ENCODE measurements at places on chromosomes 13 and 19. TPM values are rescaled to one million over a fixed set of nuclear protein-coding genes. Genes with fewer than 3 reads are reported as not detected.

- peak; percentile 80 for DNase-seq
Observed at GRCh38 chr13:110340812-110341444, 33.8 kb downstream of the COL4A2 start.

GRCh38 chr13:39559847-39560246 is 43.1 kb downstream of the LHFPL6 start:
- no peak for DNase-seq

- DNase-seq: no peak
Observed at GRCh38 chr19:33267706-33268105, 34.6 kb downstream of the CEBPA start.

GRCh38 chr19:33644284-33644836 is 22.6 kb downstream of the CHST8 start:
- DNase-seq: no peak

- DNase-seq: peak; percentile 53
Observed at GRCh38 chr19:54137699-54138488, at the start of gene CNOT3. Gene CNOT3 (plus strand): TSS chr19:54137762. CDS start chr19:54142979, 5,217 bp downstream.

The INSL3 gene
- not detected for total RNA-seq

GRCh38 chr13:26486550-26486949 is 70.9 kb upstream of the WASF3 start:
- peak; percentile 45 for DNase-seq

The ZSCAN4 gene
- total RNA-seq: not detected

The IER2 gene
- total RNA-seq: 116 TPM

The C5AR2 gene
- 0.46 TPM for total RNA-seq

The ODAD3 gene
- not detected for total RNA-seq

GRCh38 chr19:1064661-1065605 is 2.0 kb upstream of the ARHGAP45 start:
- peak; percentile 78 for DNase-seq

The RFPL4A gene
- not detected for total RNA-seq

The C1QTNF9B gene
- not detected for total RNA-seq

DNA sequence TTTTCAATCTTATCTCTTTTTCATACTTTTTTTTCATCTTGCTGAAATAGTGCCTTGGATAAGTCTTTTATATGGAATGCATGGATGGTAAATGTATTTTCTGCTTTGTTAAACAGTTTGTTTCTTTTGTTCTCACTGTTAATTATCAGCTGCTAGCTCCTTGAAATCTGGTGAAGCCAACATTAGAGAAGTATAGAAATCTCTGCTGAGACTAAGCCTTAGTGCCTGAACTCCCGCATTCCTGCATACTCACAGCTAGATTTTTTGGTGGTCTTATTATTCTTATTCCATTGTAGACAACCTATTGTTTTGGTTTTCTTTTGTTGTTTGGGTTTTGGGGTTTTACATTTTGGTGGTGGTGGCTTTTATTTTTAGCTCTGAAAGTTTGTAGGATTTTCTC is 48.4 kb downstream of the DNAJC15 start:
- no peak for DNase-seq

DNA sequence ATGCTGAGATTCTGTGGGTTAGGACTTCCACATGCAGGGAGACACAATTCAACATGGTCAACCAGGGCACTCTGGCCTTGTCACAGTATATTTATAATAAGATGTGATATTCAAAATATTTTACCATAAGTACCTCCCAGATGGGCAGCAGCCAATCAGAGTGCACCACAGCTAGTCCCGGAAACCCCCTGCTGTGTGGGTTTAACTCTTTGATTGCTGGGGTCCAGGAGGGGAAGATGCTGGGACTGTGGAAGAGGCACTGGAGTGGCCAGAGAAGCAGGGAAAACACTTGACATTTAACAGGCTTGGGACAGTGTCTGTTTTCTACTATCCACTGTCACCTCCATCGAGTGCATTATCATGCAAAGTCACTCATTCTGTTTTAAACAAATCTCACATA is 99.0 kb downstream of the MBNL2 start:
- no peak for DNase-seq

The PLEKHG2 gene
- total RNA-seq: 9.3 TPM

- no peak for DNase-seq
Observed at GRCh38 chr13:36325912-36326311, 20.3 kb downstream of the SPART start.

The ADGRL1 gene
- total RNA-seq: 55.9 TPM

DNA sequence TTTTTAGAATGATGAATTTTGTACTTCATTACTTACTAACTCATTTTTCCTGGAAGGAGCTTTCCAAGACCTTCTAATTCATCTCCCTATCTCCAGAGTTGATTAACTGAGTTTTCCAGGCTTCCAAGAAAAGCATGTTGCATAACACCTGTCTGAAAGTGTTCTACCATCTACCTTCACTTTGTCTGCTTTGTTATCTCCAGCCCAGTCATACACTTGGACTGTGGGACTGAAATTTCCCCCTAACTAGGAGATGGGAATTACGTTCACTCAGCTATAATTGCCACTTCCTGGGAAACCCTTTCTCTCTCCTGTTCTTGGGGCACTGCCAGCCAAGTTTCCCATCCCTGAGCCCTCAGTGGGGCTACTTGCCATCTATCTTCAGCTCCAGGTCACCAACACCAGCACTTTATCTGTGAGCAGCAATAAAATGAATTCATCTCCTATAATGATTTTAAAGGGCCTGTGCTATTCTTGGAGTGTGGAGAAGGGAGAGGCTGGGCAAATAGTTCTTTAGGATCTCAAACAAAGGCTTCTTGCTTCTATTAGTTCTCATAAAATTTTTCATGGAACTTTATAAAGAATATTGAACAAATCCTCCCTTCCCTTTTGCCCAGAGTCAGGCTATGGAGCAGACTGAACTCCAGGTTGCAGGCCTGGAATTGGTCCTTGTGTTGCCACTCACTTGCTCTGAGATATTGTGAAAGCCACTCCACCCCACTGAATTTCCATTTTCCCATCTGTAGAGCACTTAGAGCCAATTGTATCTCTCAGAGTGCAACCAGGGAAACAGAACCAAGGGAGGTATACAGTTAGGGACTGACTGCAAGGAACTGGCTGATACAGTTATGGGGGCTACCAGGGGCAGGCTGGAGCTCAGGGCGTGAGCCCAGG is 17.8 kb upstream of the ATP12A start:
- DNase-seq: peak; percentile 72

The LRRC25 gene
- total RNA-seq: 0.79 TPM

The ZBTB32 gene
- total RNA-seq: 1.1 TPM

DNA sequence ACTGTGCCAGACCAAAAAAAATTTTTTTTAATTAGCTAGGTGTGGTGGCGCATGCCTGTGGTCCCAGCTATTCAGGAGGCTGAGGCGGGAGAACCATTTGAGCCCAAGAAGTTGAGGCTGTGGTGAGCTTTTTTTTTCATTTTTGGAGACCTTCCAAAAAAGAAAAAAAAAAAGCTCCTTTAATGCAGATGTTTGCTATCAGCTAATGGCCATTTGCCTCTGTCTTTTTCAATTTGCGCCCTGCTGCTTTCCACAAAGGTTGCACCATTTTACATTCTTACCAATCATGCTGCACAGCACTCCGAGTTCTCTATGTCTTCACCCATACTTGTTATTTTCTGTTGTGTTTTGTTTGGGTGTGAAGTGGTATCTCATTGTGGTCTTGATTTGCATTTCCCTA is 15.6 kb upstream of the SMARCA4 start:
- no peak for DNase-seq

DNA sequence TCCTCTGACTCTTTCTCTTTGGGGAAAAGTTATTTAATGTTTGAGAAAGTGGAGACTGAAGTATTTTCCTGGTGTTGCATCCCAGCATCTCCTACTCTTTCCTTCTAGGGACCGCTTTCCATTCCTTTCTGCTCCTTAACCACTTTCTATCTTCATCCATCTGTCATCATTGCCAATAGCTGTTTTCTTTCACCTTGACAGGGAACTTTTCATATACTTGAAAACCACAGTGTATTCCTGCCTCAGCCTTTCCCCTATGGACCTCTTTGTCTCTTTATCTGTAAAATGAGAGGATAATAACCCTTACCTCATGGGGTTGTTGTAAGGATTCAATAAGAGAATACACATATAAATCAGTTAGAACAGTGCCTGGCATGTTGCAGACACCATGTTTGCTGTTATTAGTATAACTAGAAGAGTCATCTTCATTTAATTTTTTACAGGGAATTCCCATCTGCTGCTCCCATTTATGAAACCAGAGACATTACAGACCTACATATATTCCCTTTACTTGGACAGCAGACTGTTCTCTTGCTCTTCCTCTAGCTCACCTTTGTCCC is 31.8 kb downstream of the LCP1 start:
- DNase-seq: no peak

DNA sequence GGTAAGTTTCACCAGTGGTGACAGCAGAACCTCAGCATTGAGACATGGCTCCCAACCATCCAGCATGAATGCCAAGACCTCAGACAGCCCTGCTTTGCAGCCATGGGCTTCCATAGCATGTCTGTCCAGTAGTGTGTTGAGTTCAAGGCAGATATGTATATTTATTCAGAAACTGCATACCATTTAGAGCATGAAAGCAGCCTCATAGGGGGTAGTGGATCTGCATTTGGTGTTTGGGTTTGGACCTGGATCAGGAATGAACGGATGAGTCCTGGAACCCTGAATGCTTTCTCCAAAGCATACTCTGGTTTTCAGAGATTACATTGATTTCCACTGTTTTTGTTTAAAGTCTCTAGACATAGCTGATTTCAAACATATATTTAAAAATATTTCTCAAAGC is 114.3 kb downstream of the ESD start:
- DNase-seq: no peak

The IGFL1 gene
- total RNA-seq: not detected

- DNase-seq: peak; percentile 64
Observed at GRCh38 chr19:10288662-10289166, 1.0 kb upstream of the ICAM5 start.

DNA sequence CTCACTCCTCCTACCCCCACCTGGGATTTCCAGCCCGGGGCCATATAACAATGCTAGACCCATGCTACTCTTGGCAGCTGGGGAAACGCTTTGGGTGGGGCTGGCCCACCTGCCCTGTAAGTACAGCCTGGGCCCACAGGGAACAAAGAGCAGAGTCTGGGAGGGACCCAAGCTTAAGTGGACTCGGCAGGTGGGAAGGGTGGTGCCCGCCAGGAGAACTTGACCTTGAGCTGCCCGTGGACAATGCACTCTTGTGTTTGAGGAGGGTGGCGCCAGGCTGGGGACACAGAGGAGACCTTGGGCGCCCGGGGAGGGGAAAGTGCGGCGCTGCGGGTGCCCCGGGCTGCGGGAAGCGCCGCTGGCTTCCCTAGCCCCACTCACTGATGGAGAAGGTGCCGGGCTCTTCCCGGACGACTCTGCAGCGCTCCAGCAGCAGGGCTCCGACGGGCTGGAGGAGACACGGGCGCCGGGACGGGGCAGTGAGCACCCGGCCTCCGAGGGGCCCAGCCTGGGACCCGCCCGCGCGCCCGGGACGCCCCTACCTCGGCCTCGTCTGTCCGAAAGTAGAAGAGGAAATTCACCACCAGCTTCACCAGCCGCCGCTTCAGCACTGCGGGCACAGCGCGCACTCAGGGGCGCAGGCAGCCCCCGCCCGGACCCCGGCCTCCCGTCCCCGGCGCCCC is 607 bp downstream of the PLEKHJ1 start:
- DNase-seq: peak; percentile 85

DNA sequence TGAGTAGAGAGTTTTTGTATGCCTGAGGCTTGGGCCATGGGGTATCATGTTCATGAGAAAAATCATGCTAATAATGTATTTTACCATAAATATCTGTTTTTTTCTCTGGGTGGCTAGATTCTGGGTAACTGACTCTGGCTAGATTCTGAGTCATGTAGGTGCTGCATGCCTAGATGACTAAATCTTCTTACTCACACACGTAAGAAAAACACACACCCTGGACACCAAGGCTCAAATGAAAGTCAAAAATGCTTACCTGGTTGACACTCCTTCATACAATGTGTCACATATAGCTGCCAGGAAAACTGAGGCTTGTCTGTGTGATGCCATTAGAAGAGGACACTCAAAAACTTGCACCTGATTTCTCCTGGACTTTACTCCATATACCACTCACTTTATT is 597.4 kb upstream of the SLITRK1 start:
- no peak for DNase-seq

The CEACAM16 gene
- total RNA-seq: not detected

DNA sequence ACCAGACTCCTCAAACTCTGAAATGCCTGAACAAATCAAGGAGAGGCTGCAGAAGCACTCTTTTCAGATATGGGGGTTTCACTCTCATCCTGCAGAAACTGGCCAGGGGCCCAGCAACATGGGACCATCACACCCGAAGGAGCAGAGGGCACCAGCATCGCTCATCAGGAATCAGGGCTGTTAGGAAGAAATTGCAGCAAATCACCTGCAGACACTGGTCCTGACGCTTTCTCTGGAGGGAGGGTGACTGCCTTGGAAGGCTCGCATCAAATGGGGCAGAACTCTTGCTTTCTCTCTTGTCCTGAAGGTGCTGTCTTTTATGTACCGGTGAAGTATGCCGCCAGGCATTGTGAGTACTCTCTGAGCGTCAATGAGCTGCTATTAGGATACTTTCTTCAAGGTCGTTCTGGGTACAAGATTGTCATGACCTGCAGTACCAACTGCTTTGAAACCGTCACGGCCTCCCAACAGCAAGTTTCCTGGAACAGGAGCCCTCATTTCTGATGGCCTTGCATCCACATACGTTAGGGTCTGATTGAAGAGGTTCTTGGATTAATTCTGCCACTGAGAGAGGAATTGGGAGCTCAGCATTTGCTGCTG is 155.7 kb upstream of the SOX1 start:
- DNase-seq: no peak

All from left colon (tissue), 2 donors.